ENCODE measurements at places on chromosomes 12 and 14.

DNA sequence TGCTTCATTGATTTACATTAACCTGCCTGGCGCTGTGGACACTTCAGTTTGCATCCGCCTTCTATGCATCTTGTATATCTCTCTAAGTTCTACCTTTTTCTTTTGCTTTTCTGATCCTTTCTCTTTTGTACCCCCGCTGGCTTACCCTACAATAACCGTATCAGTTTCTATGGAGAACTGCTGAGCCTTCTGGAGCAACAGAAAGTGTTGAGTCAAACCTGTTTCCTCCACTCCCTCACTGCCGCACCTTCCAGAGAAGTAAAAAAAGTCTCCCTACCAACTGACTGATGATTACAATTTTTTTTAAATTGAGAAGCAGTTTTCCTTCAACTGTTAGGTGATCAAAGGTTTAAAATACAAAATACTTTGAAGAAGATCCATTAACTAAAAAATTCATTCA, 17.4 kb downstream of the EXD2 start:
- DNase-seq, result no peak

DNA sequence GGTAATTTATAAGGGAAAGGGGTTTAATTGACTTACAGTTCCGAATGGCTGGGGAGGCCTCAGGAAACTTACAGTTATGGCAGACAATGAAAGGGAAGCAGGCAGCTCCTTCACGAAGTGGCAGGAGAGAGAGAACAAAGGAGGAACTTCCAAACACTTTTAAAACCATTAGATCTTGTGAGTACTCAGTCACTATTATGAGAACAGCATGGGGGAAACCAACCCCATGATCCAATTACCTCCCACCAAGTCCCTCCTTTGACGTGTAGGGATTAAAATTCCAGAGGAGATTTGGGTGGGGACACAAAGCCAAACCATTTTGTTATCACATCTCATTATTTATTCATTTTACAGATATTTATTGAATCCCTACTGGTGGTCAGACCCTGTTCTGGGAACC, 822.8 kb downstream of the GALC start:
- DNase-seq, result no peak

GRCh38 chr12:70971001-70971794, 50.7 kb upstream of the PTPRR start:
- DNase-seq, result peak; percentile 76

DNA sequence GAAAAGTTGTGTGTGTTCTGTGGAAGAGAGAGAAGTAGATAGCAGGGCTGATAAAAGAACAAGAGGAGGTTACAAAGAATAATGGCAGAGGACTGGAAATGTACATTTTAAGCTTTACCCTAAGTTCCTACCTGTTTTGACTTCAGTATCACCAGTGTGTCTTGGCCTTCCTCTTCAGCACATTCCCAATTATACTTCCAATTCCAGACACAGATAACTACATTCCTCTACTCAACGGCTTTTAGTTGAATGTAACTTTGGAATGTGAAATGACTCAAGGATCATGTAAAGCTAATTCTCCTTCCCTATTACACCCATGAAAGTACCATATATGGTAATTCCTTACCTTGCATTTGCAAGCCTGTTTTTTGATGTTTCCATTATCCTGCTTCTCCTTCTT, 5.0 kb downstream of the MGST1 start:
- peak; percentile 83 for DNase-seq

- no peak for DNase-seq
Measured at GRCh38 chr12:96822641-96823040, 84.4 kb upstream of the NEDD1 start.

- no peak for DNase-seq
Measured at GRCh38 chr12:81245907-81246570, 168.2 kb downstream of the ACSS3 start.

GRCh38 chr12:47753021-47754001, 5.4 kb downstream of the RAPGEF3 start:
- no peak for DNase-seq

GRCh38 chr12:32312049-32312670, 87.2 kb upstream of the FGD4 start:
- peak; percentile 63 for DNase-seq

- DNase-seq, result no peak
Measured at GRCh38 chr14:87526731-87527130, 466.3 kb downstream of the GALC start.

DNA sequence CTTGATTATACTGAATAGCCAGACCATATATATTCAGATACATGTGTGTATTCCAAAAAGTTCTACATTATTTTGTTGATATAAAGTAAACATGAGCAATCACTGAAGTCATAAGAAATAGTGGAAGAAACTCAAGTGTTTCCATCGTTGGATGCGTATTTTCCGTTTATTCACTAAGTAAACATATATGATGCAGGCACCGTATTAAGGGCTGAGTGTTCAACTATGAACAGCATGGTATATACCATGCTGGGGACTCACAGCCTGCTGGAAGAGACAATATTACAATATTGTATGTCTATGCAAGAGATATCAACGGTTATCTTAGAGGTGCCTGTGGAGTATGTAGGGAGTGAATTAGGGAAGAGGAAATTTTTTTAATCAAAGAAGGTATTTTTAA, 1.2 kb downstream of the PYROXD1 start:
- DNase-seq, result no peak

Data from fibroblast of skin of abdomen (primary cell).